Stimulated activated CD4-positive, alpha-beta T cell treated with anti-CD3 and anti-CD28 coated beads, Interleukin-15, amount 100 ng/mL, for 1 hour (primary cell): ENCODE measurements at places on chromosomes 11 and 22.

- no peak for DNase-seq
These were observed 199.0 kb downstream of the ETS1 start for GRCh38 chr11:128388206-128388815.

- DNase-seq = no peak
These were observed 1.7 kb upstream of the PLAAT2 start for GRCh38 chr11:63564784-63565350.

DNA sequence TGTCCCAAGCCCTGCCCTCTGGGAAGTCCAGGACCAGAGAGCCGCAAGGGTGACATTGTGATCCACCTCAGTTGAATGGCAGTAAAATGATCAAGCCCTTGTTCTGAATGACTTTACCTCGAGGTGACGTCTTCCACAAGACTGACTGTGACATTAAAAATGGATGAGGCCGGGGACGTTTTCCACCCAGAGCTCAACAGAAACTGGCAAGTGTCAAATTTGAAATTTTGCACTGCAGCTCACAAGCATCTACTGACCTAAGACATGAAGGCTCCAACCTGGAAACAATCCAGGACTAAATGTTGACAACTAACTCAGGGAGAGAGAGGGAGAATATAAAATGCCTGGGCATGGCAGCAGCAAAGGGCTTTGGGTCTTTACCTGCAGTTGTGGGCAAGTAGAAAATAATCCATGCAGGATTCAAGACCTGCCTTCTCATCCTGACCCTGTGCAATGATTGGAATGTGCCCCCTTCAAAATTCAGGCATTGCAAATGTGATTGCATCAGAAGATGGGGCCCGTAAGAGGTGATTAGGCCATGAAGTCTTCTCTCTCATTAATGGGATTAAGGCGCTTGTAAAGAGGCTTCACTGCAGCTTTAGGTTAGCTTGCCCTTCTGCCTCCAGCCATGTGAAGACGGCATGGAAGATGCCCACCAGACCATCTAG is 33.6 kb upstream of the CLMP start:
- no peak for DNase-seq

DNA sequence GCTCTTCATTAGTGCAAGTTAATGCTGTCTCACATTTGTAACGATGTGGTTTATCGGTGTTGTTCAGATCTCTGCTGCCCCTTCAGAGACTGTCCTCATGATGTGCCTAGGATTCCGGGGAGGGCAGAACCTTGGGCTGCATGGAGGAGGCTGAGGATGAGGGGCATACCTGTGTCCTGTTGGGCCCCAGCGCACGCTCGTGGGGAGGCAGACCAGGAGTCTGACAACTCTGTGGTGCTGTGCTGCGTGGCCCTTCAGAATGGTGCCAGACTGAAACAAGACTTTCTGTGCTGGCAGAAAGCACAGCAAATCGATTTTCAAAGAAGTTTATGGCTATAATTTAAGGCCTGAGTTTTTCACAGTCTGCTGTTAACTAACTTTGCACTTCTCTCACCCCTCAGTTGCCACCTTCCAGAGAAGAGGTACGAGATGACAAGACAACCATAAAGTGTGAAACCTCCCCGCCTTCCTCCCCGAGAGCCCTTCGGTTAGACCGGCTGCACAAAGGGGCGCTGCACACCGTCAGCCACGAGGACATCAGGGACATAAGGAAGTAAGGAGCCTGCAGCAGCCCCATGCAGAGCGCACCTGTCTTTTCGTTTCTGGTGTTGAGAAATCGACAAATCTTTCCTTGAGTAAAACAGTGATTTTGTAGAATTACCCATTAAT is 44.3 kb upstream of the CTTN start:
- DNase-seq = no peak

GRCh38 chr11:61609000-61609979 is 28.4 kb upstream of the SYT7 start:
- no peak for DNase-seq

DNA sequence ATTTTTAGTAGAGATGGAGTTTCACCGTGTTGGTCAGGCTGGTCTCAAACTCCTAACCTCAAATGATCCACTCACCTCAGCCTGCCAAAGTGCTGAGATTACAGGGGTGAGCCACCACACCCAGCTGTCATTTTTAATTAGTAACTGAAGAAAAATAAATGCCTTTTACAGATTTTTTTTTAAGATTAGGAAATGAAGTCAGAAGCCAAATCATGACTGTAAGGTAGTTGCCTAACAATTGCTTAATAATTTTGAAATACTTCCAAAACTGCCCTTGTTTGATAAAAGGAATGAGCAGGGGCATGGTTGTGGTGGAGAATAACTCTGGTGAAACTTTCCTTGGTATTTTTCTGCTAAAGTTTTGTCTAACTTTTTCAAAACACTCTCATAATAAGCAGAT is 98.9 kb upstream of the SLC5A12 start:
- no peak for DNase-seq

DNA sequence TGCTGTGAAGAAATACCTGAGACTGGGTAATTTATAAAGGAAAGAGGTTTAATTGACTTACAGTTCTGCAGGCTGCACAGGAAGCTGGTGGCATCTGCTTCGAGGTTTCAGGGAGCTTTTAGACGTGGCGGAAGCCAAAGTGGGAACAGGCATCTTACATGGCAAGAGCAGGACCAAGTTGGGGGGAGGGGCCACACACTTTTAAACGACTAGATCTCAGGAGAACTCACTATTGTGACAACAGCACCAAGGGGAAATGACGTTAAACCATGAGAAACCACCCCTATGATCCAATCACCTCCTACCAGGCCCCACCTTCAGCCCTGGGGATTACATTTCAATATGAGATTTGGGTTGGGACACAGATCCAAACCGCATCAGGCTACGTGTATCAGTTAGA is 11.1 kb upstream of the SCGB1D4 start:
- no peak for DNase-seq

DNA sequence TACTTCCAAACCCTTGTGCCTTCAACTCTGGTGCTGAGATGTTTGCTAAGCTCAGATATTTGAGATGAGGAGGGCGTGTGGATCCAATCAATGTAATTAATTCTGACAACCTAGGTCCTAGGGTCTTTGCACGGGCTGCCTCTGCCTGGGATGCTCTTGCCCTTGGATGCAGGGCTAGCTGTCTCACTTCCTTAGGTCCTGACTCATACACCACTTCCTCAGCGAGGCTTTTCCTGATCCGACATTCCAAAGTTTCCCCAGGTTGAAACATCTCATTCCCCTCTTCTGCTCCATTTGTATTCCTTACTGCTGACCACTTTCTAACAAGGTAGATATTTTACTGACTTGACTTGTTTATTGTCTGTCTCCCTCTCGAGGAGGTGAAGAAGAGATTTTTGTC is 43.0 kb upstream of the NTM start:
- no peak for DNase-seq

DNA sequence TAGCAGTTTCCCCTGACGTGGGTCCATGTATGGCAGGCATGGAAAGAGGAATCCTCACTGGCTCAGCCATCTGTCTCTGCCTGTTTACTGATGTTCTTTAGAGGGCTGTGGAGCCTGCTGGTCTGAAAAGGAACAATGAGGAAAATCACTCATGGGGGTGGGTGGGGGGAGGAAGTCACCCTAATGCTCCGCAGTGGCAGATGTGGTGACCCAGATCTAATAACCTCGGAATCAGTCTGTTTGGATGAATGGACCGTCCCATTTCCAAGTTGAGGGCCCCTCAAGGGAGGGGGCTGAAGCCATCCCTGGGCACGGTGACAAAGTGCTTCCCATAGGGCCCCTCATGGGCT is 4.4 kb downstream of the BCR start:
- no peak for DNase-seq

DNA sequence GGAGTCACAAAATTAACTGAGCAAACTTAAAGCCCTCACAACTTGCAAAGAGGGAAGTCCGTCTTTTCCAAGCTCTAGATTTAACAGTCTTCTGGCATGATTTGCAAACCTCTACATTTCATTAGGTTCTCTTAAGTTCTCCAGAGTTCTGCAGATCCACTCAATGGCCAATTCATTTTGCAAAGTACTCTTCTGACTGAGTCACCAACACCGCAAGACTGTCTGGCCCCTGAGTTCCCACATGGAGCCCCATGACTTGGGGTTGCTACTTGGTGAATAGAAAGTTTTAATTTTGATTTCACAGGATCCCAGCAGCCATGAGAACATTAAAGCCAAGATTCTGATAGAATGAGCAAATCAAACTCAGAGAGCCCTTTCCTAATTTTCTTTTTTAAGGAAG is 134.5 kb downstream of the PLEKHA7 start:
- no peak for DNase-seq

DNA sequence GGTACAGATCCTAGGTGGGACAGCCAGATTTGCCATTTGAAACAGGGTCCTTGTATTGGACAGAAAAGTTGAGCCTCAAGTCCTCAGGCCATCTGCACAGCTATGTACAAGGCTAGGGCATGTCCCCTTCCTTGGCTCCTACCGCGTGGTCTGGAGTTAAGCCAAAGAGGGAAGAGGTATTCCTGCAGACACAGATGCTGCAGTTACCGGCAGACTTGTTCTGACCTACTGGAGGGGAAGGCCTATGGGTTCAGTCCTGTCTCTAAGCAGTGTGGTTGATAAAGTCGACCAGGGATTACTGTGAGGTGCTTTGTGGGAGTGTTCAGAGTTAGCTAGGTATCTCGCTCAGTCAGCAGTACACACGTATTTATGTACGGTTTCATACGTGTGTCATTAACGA is 180.6 kb downstream of the ADAMTS15 start:
- DNase-seq = no peak

DNA sequence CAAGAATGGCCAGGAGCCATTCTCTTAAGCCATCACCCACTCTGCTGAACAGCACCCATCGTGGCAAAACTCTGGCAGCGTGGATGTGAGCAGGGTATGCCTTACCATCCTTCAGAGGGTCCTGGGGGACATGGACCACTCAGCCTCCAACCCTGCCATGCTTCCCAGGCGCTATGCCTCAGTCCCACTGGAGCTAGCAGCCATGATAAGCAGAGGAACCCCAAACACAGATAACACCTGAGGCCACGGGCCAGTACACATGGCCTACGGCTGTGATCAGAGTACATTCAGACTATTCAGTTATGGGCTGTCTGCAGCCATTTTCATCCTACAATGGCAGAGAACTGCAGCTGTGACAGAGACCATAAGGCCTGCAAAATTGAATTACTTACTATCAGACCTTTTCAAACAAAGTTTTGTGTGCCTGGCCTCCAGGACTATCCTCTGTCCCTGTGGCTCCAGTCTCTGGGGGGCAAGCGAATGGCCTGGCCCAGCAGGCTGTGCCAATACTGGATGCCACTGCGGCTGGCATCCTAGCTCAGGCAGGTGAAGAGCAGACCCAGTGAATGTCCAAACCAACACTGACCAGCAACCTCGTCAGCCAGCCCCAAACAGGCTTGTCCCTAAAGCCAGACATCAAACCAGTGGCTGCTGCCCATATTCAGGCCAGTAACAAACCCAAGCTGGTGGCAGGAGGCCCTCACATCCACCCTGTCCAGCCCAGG is 6.9 kb downstream of the ARVCF start:
- no peak for DNase-seq

DNA sequence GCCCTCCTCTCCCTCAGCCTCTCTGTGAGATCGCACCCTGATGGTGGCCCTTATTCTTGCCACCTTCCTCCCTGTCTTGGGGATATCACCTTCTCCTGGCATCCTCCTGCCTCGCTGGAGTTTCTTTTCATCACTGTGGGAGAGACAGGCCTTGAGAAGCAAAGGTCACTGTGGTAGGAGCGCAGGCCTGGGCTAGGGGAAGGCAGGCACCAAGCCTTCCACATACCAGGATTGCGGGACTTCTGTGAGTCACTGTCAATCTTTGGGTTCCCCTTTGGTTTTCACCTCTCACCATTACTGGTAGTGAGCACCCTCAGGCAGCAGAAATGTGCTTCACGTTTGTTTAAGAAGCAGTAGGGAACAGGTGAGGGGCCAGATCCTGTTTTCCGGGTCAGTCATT is 31.2 kb upstream of the B3GAT1 start:
- DNase-seq = no peak

- DNase-seq = no peak
These were observed 102.8 kb upstream of the AKIP1 start for GRCh38 chr11:8808226-8808585.
